Activated CD8-positive, alpha-beta T cell treated with anti-CD3 and anti-CD28 coated beads, Interleukin-2, amount 10 ng/mL, durations not matched to agents 7 days and 5 days (primary cell): ENCODE measurements at places on chromosomes 5 and 9. TPM values are rescaled to one million over a fixed set of nuclear protein-coding genes. Genes with fewer than 3 reads are reported as not detected.

- peaks cover 3% of the 10 kb centered on the region for H3K27me3 ChIP-seq
- H3K36me3 ChIP-seq = no peaks in the 10 kb centered on the region
- no peaks in the 10 kb centered on the region for H3K4me1 ChIP-seq
- DNase-seq = no peak
These were observed 227.0 kb downstream of the PAPPA start for GRCh38 chr9:116380496-116380995.

DNA sequence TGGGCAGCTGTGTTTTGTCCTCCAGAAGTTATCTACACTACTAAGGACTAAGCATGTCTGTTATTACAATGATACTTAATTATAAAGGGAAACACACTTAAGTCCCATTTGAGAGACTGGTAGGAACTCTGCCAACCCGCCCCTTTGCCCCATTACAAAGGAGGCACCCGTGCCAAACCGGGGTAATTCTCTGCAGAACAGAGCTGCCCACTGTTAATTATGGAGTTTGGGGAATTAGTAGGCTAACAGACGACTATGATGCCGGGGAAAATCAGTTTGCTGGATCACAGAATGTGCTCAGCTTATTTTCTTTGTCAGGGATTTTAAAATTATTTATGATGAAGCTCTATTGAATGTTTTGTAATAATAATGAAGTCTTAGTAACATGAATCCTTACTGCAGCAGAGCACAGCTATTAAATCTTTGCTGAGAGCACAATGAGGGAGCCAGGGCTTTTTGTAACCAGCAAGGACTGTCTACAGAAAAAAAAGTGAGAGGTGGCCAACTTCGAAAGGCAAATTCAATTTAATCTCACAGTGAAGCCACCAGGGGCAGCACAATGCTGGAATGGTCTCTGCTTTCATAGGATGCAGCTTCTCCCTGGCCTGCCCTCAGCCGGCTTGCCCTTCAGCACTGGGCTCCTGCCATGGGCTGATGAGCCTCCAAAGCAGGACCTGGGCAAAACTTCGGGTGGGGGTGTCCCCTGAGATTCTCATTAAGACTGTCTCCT is 134.5 kb downstream of the GNAQ start:
- DNase-seq = no peak
- no peak overlapping the region for H3K27ac ChIP-seq
- H3K36me3 ChIP-seq = peaks cover 8% of the 10 kb centered on the region
- H3K4me3 ChIP-seq = no peak overlapping the region

GRCh38 chr5:53368966-53369605 is 111.3 kb upstream of the FST start:
- DNase-seq = no peak
- no peaks in the 10 kb centered on the region for H3K4me1 ChIP-seq
- H3K27me3 ChIP-seq = peaks cover 4% of the 10 kb centered on the region
- H3K27ac ChIP-seq = no peak overlapping the region
- no peak overlapping the region for H3K4me3 ChIP-seq
- H3K36me3 ChIP-seq = no peaks in the 10 kb centered on the region

Gene IL17B
- not detected for total RNA-seq

Gene WNT8A
- not detected for total RNA-seq

DNA sequence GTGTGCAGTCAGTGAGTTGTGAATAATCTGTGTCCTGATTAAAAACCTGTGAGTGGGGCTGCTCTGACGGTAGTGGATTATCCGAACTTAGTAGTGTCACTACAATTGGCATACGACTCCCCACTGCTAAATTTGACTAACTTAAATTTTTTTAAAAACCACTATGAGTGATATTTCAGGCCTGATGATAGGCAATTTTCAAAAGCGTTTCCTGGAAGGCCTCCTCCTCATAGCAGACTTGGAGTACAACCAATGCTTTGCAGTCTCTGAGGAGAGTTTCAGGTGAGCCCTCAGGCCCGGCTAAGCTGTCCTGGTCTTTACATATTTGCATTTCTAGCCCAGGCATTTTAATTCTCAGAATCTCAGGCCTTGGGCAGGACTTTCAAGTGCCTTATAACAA is 10.8 kb downstream of the BTNL8 start:
- no peaks in the 10 kb centered on the region for H3K4me1 ChIP-seq
- no peak overlapping the region for H3K27ac ChIP-seq
- H3K4me3 ChIP-seq = no peak overlapping the region
- H3K27me3 ChIP-seq = peaks cover 2% of the 10 kb centered on the region

Gene FCHO2
- 0.34 TPM for total RNA-seq

Gene GARIN3
- not detected for total RNA-seq

- no peaks in the 10 kb centered on the region for H3K36me3 ChIP-seq
- H3K4me3 ChIP-seq = no peak within 1 kb of the TSS
- no peaks in the 10 kb centered on the region for H3K4me1 ChIP-seq
- H3K27ac ChIP-seq = no peak within 1 kb of the TSS
- DNase-seq = no peak
- H3K27me3 ChIP-seq = peaks cover 17% of the 10 kb centered on the region
These were observed at the start of gene CAPSL for GRCh38 chr5:35938568-35939227. Gene CAPSL, minus strand, starts transcription at chr5:35938622. Its CDS starts 17,502 bp downstream, at chr5:35921120.

GRCh38 chr5:1523480-1523792 is 324 bp downstream of the LPCAT1 start:
- H3K27me3 ChIP-seq = no peaks in the 10 kb centered on the region
- DNase-seq = no peak
- peak overlapping the region; percentile 63 for H3K4me3 ChIP-seq
- H3K36me3 ChIP-seq = peaks cover 24% of the 10 kb centered on the region
- H3K27ac ChIP-seq = no peak overlapping the region
